ENCODE measurements at places on chromosomes 7 and 10.

DNA sequence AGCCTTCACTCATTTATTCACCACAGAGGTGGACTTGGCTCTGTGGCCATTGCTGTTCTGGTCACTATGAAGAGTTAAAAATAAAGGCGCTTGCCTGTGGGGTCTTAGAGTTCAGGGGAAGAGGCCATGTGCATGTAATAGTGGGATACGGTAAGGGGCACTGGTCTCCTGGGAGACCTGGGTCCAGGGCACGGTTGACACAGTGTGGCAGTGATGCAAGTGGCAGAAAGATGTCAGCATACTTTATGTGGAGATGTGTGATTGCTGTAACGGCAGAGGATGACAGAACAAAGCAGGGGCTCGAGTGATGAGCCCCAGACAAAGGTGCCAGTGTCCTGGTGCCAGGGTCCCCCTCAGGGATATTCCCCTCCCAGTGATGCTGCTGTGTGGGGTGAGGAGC is 8.6 kb downstream of the ZSCAN25 start:
- no peak for DNase-seq

GRCh38 chr10:119161680-119162451 is 3.6 kb downstream of the SFXN4 start:
- peak; percentile 21 for DNase-seq

DNA sequence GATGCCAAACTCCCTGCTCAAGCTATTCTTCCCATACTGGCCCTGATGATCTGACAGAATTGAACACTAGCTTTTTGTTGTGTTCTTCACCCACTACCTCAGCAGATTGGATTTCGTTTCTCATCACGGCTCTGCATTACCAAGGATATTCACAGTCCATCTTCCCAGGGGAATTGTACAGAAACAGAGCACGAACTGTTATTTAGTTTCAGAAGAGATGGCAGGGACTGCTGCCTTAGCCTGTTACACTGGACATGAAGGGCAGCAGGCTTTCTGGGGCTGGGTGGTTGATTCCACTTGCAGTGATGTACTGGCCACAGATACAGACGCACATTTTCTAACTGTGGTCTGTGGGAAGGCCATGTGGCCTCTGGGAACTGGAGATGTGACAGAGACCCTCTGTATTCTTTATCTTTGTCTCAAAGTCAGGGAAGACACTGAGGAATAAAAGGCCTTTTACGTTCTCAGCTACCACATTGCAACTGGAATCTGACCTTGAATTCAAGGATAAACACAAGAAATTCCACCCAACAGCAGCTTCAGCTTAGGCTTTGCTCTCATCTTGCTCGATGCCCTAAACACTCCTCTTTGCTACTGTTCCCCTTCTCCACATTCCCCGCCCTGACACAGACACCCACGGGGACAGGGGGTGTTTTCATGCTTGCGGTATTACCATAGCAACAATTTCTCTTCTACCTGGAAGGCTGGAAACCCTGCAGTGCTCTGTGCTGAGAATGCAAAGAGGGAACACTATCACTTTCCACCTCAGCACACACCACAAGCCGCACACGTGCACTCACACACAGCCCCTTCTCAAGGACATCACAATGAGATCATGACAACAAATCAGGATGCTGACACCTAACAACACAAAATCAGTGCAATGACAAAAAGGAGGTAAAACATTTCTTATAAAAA is 81.7 kb downstream of the RNF216 start:
- DNase-seq: peak; percentile 54

GRCh38 chr10:33288127-33288526 is 46.3 kb downstream of the NRP1 start:
- DNase-seq: no peak

DNA sequence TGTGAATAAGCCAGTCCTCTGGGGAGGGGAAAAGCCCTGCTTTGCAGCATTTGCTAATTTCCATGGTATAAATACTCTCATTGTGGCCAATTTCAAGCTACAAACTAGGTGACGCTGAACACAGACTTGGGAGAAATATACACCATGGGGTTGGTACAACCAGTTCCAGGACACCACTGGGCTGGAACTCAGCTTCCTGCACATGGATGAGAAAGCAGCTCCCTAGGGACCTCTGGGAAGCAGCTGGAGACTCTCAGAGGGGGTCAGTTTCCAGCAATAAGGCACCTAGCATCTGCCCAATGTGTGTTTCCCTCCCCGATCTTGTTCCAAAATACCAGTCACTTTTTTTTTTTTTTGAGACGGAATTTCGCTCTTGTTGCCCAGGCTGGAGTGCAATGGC is 56.8 kb upstream of the WDR11 start:
- DNase-seq: peak; percentile 3

DNA sequence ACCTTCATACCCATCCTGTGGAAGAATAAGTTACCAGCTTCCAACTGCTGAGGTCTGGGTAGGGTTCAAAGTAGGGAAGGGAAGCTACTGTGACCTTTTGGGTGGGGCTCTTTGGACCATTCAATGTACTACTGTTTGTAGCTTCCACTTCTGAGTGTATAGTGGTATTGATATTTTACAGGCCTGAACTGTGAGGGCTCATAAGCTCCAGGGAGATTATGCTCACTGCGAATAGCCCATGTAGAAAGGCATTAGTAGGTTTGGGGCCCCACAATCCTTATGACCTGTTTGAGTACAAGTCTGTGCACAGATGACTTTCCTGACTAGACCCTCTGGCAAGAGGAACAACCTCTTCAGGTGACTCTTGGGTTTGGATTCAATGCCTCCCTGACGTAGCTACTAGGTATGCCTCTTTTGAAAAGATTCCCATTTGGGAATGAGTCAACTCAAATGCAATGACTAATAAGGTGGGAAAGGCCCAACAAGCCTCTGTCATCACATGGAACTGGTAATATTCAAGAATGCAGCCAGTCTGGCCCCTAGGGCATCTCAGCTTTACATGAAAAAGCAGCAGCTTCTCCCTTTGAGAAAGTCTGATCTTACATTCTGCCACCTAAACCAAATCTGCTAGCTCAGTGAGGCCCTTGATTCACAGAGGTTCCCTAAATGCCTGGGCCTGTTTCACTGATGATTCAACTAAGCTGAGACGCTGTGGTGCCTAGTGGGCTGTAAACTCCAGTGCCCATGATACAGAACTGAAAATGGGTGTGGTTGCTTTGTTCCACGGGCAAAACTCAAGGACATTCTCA is 79.8 kb downstream of the ABI1 start:
- peak; percentile 52 for DNase-seq

GRCh38 chr7:155567646-155568332 is 21.4 kb upstream of the CNPY1 start:
- DNase-seq: peak; percentile 83

GRCh38 chr7:132622081-132622480 is 45.8 kb upstream of the PLXNA4 start:
- DNase-seq: no peak

DNA sequence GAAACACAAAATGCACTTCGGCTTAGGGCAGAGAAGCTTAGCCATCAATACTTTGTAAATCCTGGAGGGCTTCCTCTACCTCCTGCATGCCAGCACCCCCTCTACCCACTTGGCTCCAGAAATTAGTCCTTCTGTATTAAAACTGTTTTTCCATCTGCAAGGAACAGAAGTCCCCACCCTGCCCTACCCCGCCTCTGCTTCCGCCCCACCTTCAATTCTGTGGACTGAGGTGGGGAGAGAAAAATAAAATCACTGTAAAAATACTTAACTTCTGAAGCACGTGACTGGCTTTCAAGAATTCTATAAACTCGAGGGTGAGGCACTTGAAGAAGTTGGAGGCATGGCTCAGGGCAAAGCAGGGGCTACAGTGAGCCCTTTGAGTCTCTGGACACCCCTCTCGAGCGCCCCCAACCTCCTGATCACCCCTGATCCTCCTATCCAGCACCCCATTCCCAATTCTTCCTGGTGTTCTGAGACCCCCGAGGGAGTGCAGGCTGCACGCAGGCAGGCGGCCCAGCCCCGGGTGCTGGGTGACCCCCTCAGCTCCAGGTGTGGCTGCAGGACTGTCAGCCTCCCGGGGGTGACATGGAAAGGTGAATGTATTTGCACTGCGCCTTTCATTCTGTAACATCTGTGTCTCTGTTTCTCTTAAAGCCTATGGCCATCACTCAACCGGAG is 7.3 kb upstream of the KIAA1217 start:
- DNase-seq: no peak

GRCh38 chr10:98539578-98539977 is 92.8 kb upstream of the HPS1 start:
- DNase-seq: no peak
